ENCODE measurements at places on chromosomes 6 and 20.
A peak's percentile ranks its signal among the peaks of the same experiment; 100 is the strongest.

- DNase-seq, result peak; percentile 45
These were observed 23.3 kb downstream of the NAPB start for GRCh38 chr20:23397961-23398360.

DNA sequence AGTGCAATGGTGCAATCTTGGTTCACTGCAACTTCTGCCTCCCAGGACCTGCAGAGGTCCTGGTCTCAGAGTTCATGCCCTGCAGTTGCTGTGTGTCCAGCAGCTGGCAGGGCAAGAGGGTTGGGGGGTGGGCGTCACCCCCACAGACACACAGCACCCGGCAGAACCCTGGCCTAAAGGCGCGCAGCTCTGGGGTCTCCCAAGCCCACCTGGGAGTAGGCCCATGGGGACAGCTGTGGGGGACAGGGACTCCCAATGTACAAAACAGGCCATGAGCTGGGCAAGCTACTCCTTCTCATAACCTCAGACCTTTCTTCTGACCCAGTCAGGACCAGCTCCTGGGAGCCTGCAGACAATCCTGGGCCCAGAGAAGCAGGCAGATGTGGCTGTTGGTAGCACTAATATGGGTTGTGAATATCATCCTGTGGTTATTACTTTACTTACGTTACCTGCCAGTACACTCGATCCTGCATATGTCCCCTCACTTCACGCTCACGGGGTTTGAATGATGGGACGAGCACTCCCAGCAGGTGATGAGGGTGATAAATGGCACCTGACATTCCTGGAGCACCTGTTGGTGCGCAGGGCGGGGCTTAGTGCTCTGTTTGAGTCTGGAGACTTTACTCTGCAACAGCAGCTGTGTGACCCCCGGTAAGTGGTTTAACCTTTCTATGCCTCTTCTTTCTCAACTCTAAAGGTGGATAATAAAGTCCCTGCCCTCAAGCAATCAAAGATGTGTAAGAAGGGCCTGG lies 39.9 kb upstream of the SULF2 start:
- DNase-seq, result no peak

- DNase-seq, result no peak
These were observed 135.2 kb upstream of the TCF21 start for GRCh38 chr6:133753756-133754155.

DNA sequence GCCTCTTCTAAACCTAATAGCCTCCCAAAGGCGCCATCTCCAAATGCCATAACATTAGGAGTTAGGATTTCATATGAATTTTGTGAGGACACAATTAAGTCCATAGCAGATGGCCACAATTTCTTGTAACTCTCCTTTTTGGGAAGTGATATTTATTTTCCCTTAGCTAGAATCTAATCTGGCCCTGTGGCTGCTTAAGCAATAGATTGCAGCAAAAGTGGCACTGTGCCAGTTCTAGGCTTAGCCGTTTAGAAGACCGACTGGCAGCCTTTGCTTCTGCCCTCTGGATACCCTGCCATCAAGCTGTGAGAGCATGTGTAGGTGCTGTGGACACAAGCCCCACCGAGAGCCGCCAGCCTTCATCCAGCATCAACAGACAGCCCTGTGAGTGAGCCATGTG lies 15.9 kb upstream of the ADGB start:
- DNase-seq, result peak; percentile 89

Measured in CD14-positive monocyte (primary cell).